ENCODE measurements at places on chromosomes 4 and X.

DNA sequence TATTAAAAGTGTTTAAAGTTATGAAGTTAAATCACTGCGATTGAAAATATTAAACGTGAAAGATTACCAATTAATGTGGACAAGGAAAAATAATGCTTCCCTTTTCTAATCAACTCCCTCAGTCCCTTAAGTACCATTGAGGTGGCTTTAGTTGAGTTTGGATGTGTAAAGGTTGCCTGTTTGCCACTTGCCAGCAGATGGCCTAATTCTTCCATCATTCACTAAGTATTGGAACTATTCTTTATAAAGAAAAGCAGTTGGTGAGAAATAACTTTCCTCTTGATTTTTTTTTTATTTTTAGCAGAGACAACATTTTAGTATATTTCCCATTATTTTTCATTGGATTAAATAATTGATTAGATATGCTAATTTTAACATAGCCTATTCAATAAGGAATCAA is 295.9 kb upstream of the TACR3 start:
- no peak for DNase-seq

GRCh38 chr4:88820698-88821415 is 123.2 kb upstream of the NAP1L5 start:
- no peak for DNase-seq

DNA sequence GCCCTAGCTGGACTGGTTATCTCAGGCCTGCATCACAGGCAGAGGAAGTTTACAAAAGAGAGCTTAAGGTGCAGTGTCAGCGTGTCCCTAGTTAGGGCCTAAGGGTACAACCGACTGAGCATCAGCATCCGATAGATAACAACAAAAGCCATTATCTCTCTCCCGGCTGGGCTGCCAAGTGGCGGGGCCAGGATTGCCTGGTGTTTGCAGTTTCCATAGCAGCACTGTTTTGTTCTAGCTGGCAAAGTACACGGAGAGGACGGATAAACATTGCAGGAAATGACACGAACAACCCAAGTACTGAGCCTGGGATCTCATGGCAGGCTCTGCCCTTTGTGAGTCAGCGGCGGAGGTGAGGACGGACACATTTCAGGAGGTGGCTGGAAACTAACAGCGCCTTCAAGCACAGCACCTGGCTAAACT is 104.7 kb upstream of the NOCT start:
- no peak for DNase-seq

GRCh38 chrX:38103857-38104812 is 97.8 kb downstream of the SYTL5 start:
- no peak for DNase-seq

DNA sequence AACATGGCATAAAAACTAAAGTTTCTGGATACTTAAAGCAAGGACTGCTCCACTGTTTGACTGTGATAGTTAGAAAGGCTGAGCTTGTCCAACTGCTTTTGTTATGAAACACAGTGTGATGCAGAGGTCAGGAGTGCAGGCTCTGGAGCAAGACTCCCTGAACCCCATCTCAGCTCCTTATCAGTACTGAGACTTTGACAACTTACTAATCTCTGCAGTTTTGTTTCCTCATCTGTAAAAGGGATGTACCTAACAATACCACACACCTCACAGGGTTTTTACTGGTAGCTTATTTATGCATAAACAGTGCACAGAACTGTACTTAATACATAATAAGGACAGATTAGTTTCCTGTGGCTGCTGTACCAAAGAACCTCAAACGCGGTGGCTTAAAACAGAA is 804.3 kb downstream of the FSTL5 start:
- DNase-seq = no peak

DNA sequence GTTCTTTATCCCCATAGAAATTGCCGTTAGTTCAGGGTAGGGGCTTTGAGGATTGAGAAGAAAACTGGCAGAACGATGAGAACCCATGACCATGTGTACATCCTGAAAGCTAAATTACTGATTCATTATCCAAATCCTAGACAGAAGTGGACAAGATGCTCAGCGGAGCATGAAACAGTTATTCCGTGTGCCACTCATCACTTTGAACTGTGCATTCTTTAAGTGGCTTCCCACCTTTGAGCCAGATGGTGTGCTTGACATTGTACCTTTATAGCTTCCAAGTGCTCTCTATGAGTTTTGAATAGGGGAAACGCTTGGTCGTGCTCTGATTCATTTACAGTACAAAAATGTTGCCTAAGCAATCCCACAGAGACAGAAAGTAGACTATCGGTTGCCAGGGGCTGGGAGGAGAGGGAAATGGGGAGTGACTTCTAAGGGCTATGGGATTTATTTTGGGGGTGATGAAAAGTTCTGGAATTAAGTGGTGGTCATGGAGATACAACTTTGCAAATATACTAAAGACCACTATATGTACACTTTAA is 100.0 kb downstream of the DOCK11 start:
- DNase-seq = no peak

- DNase-seq = no peak
Observed at GRCh38 chr4:110610940-110611831, 11.7 kb downstream of the PITX2 start.

GRCh38 chr4:81606801-81607501 is 135.2 kb upstream of the RASGEF1B start:
- no peak for DNase-seq

GRCh38 chrX:24574743-24575142 is 72.4 kb downstream of the PCYT1B start:
- DNase-seq = no peak

GRCh38 chrX:132748268-132748667 is 210.2 kb downstream of the HS6ST2 start:
- no peak for DNase-seq

- DNase-seq = no peak
Observed at GRCh38 chr4:68476191-68476590, 28.9 kb downstream of the TMPRSS11E start.

DNA sequence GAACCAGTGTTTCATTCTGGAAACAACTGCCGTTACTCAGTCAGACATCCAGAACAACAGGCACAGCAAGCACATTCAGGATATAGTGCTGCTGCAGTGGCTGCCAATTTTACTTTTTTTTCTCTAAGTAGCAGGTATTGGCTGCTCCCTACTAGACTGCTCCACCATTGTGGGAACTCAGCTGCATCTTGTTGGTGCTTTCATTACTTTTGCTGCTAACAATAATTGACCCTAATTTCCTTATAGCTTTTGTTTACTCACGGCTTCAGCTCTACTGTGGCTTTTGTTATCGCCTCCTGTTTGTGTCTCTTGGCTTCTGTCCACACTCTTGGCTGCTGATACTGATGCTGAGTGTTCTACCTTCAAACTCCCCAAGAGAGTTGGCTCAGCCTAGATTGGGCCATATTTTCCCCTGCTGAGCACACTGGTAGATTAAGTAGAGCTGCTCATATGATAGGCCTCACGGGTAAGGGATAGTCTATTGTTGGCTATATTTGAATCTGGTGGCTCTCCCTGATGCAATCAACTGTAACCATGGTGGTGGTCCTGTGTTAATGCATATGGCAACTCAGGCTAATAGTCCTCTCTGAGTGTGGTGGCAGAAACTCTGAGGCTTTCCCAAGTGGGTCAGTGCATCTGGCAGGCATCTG is 44.5 kb upstream of the IL2 start:
- no peak for DNase-seq

GRCh38 chrX:47209508-47210238 is 8.8 kb upstream of the CDK16 start:
- DNase-seq = no peak

GRCh38 chr4:108635070-108635655 is 14.8 kb downstream of the RPL34 start:
- DNase-seq = no peak
